ENCODE measurements at places on chromosomes 4 and X.

GRCh38 chr4:123878976-123879375, 482.4 kb downstream of the SPRY1 start:
- DNase-seq: no peak

GRCh38 chrX:34053931-34054330, 78.2 kb downstream of the FAM47A start:
- DNase-seq: no peak

- DNase-seq: no peak
Observed at GRCh38 chr4:106336618-106337017, 20.3 kb downstream of the AIMP1 start.

DNA sequence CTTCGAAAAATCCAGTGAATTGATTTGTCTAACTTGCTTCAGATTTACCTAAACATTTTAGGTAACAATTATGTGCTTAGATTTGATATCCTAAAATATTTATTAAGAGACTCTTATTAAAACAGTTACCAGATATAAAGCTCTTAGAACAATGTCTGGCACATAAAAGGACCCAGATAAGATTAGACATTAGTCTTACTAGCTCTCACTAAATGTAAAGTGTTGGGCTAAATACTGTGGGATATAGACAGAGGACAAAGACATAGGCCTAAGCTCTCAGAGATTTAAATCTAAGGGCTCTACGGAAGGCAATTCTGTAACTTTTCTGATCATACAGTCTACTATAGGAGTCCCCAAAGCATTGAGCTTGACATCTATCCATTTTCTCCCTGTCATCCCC, 94.4 kb upstream of the TRPC3 start:
- no peak for DNase-seq

- DNase-seq: no peak
Observed at GRCh38 chrX:108735679-108736508, 469 bp downstream of the IRS4 start.

DNA sequence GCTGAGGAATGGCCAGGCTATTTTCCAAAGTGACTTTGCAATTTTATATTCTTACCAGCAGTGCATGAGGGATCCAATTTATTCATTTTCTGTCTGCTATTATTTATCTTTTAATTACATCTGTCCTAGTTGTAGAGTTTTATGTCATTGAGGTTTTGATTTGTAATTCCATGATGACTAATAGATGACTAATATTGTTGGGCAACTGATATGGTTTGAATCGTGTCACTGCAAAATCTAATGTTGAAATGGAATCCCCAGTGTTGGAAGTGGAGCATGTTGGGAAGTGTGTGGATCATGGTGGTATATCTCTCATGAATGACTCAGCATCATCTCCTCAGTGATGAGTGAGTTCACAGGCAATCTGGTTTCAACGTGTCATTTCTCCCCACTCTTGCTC, 201.5 kb downstream of the TBX22 start:
- no peak for DNase-seq

GRCh38 chr4:105272002-105272401, 125.3 kb downstream of the TET2 start:
- no peak for DNase-seq

DNA sequence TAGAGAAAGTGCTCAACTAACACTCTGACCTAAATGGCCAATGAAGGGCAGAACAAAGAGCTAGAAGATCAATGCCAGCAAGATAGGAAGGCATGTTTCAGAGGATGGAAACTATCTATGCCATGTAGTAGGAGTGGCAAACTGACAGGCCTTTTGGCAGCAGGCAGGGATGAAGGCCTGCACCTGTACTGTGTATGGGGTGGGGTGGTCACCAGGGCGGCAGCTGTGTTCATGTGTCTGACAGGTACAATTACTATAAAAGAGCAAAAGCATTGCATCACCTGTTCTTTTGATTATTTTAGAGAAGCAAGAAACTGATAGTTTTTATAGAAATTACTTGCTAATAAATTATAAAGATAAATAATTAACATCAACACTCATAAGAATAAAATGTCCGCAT, 239.1 kb downstream of the CAMK2D start:
- no peak for DNase-seq

DNA sequence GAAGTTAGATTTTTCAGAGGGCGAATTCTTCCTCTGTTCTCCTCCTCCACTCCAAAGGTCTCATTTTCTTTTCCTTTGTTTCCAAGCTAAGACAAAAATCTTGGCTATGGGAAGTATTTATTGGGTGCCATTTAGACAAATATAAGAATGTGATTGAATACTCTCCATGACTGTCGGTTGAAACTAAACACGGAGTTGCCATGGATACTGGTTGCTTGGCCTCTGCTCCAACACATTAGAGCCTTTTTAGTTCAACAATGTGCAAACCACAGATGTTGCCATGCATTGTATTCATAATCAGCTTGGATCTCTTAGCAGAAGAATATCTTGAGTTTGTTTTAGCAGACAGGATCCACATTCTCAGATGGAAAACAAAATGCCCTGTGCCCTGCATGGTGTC, 366.5 kb upstream of the LCORL start:
- DNase-seq: no peak

DNA sequence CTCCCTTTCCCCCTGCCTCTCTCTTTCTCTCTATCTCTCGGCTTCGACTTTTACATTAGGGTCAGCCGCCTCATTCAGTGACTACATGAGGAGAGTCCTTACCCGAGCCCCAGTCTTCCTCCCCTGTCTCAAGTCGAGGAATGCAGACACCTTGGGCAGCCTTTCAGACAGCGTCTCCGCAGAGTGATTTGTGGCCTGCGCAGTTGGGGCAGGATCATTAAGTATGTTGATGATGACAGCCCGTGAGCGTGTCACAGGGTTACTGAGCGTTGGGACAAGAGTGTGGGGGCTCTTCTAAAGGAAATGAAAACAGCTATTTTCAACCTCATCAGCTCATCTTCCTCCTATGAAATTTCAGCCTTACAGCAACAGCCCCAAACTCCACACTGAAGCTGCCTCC, 312.1 kb upstream of the GATB start:
- DNase-seq: no peak

DNA sequence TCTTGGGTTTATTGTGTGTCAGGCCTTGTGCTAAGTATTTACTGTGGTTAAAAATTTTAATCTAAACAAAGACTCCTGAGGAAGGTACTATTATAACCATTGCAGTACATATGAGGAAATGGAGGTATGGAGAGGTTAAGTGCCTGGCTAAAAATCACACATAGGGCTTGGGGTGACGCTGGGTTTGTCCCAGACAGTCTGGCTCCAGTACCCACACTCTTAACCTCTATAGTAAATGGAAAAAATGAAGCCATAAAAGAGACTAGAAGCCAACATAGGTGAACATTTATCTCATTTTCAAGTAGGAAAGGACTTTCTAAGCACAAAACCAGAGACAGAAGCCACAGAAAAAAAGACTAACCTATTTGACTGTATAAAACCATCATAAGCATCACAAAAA, 1.9 kb downstream of the FOXP3 start:
- no peak for DNase-seq

DNA sequence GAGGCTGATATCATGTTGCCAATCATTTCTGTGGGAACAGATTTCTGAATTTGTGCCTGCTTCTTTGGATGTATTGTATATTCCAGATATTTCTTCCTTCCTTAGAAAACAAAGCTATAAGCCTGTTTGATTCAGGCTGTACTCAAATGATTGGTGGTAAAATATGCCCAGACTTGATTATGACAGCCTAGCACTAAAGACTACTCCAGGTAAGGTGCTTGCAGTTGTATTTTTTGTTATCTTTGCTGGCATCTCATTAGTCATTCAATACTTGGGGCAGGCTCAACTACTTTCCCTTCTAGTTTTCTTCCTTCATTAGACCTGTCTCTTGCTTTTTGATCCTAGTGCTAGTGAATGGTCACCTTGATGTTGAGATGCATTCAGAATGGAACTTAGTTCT, 90.6 kb downstream of the ZNF518B start:
- DNase-seq: no peak

DNA sequence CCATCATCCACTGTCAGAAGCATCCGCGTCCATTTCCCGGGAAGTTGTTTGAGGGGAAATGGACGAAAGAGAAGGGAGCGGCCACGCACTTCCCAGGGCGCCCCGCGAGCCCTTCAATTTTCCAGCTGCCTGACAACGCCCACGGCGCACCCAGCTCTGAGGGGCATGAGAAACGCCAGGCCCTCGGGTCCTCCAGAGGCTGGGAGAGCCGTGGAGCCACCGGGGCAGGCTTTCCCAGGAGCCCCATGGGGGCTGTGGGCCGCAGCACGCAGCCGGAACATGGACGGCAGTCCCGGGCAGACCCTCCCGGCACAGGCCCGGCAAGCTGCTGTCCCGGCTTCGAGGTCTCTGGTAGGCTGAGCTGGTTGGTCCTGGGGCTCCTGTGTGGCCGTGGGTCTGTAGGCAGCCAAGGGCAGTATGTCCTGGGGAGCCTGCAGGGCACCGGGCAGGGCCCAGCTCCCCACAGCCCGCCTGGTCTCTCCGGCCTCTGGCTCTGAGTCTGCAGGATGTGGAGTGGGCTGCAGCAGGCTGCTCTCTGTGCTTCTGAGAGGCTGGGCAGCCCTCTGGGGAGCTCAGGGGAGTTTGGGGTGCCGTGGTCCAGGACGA, 115.2 kb downstream of the FAM53A start:
- no peak for DNase-seq

- DNase-seq: no peak
Observed at GRCh38 chr4:180766944-180767729, 1476.1 kb upstream of the TENM3 start.

DNA sequence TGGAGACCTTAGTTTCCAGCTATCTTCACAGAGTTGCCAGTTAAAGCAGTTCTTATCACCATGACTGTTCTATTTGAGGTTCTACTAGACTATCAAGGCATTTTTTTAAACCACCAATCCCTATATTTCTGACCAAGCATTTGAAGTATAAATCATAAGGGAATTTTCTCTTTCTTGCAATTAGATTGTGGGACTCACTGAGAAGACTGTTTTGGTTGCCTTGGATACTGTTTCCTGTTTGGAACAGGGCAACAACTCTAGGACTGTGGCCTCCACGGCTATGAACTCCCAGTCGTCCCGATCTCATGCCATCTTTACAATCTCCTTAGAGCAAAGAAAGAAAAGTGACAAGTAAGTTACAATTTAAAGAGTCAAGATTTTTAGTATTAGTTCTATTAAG, 11.8 kb downstream of the KIF4A start:
- no peak for DNase-seq

DNA sequence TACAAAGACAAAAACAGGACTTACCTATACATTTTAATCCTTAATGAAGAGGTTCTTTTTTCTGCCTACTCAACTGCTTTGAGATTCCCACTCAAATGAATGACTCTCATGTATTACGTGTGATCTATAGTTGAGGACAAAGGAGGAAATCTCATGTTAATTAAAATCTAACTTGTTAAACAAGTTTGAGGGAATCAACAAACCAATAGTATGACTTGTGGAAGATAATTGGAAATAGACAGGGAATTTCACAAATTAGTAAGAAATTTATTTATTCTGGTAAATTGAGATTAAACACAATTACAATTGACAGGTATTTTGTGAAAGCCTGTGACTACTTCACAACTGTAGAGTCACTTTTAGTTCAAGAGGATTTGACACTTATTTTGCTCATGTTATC, at the start of gene TMPRSS11D:
Gene TMPRSS11D (minus strand): TSS at position 101 of the 400 bp plus-strand sequence. CDS start 69 bp downstream, at position 32.
- DNase-seq: no peak

DNA sequence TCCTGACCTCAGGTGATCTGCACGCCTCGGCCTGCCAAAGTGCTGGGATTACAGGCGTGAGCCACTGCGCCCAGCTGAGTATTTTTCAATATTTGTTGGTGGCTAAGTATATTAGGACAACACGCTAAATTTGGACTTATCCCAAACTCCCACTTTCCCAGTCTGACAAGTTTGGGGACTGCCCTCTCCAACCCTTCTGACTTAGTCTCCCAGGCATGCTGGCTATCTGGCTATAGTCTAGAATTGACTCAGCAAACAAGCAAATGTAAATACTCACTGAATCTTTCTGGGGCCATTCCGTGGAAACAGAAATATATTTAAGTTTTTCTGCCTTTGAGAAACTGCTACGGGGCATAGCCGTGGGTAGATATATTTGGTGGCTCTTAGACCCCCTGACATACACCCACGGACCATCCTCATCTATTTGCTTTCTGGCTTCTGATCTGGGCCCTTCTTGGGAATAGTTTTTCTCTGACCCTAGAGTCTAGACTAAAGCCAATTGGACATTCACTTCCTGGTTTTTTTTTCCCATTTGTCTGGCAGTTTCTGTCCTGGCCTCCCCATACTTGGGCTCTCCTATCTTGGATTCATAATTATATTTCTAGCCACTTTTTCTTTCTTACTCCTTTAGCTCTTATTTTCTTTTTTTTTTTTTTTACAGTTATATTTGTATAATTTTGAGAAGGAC, 11.3 kb upstream of the DOCK11 start:
- DNase-seq: no peak

DNA sequence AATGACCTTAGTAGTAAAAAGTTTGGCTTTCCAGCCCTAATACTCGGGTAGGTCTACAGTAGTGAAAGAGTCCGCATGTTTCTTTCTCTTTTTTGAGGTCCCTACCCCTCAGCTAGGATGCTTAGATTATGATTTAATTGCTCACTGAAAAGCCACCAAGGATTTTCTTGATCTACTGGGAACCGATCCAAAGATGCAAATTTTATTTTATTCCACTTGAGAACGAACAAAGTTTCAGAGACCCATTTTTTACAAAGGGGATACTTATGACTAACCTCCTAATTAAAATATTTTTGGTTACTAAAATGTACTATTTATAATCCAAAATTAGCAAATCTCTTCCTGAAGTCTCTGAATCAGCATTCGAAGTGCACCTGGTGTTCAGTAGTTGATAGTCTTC, 14.3 kb upstream of the PDHA2 start:
- DNase-seq: no peak

DNA sequence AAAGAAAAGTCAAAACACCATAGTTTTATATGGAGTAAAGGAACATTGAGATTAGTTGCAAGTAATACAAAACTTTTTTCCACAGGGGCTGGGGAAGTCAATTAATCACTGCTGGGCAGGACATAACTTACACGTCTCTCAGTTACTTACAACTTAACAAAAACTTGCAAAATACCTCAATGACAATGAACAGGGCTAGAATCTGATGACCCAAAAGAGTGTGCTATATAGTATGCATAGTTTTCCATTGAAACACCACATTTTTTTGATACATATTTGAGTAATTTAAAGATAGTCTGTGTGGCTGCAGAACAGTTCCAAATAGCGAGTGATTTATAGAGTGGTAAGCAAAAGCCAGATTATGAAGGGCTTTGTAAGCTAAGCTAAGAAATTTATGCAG, 172.3 kb upstream of the TRPC5 start:
- no peak for DNase-seq
